Fibroblast of skin of scalp (primary cell): ENCODE measurements at places on chromosomes 4 and X.
A peak's percentile ranks its signal among the peaks of the same experiment; 100 is the strongest.

GRCh38 chr4:82975792-82976191, 34.8 kb downstream of the LIN54 start:
- DNase-seq = peak; percentile 11

GRCh38 chrX:68249401-68249831, 183.9 kb downstream of the OPHN1 start:
- DNase-seq = no peak

DNA sequence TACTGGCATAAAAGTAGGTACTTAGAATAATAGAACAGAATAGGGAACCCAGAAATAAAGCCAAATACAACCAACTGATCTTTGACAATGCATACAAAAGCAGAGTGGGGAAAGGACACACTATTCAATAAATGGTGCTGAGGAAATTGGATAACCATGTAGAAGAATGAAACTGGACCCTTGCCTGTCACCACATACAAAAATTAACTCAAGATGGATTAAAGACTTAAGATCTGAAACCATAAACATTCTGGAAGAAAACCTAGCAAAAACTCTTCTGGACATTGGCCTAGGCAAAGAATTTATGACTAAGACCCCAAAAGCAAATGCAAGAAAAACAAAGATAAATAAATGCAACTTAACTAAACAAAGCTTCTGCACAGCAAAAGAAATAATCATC, 45.6 kb downstream of the ARFIP1 start:
- no peak for DNase-seq

DNA sequence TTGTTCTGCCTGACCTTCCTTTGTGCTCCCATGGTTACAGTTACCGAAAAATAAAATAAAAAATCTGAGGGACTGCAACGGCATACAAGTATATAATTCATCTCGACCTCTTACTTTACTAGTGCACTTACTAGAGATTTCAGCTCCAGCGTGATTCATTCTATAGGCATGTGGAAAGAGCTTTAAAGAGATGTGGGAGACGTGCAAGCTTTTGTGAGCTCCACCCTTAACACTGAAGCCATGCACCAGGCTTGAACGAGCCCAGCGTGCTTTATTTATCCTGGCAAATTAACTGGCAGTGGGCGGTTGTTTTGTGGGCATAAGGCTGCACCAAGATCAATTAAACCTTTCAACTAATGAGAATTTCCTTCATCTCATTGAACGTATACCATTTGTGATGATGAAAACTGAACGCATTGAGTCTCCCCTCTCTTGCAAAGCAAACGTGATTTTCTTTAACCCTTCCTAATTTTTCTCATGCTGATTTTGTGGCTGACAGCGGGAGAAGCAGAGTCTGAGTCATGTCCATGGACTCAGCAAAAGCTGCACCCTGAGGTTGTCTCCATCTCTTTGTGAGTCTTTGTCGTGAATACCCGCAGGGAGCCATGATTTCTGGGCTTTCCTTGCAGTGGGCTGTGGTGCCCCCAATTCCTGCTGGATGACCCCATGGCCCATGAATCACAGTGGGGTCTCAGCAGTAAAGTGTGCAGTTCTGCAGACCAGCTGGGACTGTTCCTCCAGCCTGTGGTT, 60.1 kb downstream of the MXRA5 start:
- peak; percentile 91 for DNase-seq

DNA sequence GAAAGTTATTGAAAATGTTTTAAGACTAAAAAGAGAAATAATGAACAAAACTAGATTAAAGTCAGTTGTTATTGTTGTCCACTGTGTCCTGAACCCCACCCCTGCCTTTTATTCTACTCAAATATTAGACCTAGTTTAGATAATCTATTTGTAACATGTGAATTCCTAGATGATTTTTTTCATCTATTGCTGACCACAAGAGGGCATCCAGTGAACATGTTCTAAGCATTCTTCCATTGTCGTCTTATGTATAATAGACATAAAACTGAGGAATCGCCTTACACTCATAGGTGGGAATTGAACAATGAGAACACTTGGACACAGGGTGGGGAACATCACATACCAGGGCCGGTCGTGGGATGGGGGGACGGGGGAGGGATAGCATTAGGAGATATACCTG, 36.4 kb upstream of the HPRT1 start:
- peak; percentile 22 for DNase-seq

- peak; percentile 97 for DNase-seq
Measured at GRCh38 chrX:2351999-2352995, 148.5 kb downstream of the DHRSX start.

DNA sequence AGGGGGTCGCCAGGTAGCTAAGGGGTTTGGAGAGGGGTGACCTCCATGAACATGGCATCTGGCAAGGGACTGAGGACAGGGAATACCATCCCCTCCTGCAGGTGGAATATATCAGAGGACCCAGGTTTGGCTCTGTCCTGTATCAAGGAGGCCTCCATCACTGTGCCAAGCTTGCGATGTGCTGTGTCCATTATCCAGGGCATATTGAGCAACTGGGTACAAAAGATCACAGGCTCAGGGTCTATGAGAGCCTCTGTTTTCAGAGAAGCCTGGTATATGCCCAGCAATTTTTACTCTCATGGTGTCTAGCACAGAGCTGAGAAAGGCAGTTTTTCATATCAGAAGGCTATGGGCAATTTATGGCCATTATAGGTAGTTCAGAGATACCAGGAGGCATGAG, 16.6 kb upstream of the TCEAL5 start:
- no peak for DNase-seq

DNA sequence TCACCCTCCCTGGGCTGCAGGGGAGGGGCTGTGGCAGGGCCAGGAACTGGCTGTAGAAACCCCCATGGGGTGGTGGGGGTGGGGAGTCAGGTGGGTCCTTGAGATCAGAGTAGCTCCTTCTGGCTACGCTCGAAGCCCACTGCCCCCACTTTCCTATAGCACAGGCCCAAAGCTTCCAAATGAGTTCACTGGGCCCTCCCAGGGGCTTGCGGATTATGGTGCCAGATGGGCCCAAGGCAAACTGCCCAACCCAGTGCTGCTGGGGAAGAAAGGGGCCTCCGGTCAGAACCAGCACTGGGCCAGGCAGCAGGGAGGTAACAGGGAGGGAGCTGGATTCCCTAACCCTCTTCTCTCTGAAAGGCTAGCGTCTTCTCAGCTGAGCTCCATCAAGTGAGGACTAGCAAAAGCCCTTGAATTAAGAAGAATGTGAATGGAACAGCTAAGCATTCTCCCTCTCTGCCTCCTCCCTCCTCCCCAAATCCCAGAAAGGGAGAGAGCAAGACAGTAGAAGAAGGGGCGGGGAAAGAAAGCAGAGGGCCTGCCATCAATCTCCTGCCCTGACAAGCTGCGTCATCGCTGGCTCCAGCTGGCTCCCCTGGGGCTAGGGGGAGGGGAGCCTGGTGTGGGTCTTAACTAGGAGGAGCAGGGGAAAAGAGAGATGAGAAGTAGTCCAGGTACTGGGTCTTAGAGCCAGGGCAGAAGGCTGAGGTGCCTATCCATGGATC, 34.7 kb downstream of the FRMPD3 start:
- peak; percentile 49 for DNase-seq

DNA sequence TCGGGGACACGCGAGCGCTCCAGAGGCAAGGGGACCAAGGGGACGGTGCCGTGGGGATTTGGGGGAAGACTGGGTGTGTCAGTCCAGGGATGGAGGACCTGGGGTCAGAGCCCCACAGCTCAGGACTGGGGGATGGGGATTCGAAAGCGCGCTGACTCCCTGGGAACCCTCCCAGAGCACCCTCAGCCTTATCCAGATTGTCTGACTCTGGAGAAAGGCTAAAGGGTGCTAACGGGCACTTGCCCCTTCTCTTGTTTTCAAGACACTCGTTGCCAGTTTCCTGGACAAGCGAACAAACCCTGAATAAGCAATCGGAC, 1.1 kb downstream of the DOCK11 start:
- no peak for DNase-seq

DNA sequence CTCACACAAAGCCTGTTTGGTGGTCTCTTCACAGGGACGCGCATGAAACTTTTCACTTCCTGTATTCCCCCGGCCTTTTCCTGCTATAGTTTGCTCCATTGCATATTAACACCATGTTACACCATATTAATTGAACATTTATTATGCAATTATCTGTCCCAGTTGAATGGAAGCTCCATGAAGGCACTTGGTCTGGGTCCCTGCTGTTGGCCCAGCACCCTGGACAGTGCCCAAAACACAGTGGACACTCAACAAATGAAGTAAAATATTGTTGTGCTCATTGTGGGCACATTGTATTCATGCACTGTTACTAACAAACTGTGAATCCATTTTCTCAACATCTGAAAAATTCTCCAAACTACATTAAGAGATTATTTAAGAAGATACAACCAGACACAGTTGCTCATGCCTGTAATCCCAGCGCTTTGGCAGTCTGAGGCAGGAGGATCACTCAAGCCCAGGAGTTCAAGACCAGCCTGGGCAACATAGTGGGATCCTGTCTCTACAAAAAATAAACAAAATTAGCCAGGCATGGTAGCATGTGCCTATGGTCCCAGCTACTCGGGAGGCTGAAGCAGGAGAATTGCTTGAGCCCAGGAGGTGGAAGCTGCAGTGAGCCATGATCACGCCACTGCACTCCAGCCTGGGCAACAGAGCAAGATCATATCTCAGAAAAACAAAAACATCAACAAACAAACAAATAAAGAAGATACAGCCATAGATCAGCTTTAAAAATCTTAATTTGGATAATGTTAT, 292.7 kb upstream of the TENM3 start:
- DNase-seq = peak; percentile 18

DNA sequence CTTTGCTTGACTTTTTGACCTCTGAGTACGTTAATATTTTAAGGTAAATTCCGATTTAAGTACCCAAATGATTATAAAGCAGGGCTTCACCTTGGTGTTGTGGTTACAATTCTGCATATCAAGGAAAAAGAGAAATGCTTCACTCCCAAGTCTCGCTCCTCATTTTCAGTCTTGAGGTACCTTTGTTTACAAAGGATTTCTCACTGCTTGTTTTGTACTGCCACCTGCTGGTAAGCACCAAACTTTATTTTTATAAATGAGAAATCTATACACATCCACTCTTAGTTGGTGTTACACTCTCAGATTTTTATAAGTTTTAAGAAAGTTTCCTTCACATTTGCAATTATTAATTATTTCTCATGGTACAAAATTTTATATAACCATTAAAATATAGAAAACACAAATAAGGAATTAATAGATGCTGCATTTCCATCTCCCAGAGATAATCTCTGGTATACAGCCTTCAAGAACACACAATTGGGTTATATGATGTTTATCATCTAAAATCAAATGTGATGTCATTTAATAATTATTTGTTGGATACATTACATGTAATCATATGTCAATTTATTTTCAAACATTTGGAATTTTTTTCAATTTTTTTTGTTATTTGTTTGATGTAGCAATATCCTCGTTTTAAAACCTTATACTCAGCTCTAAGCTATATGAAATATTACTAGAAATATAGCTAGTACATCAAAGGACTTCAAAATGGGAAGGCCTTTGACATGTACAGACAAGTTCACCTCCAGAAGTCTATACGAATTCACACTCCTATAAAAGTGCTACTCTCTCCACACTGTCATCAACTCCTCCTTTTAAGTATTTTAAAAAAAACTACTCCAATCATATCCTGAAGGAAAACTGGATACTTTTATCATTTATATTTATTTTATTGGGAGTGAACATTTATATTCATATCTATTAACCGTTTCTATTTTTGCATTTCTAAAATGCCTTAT, 179.9 kb downstream of the KCNIP4 start:
- peak; percentile 43 for DNase-seq

- DNase-seq = no peak
Measured at GRCh38 chr4:128548381-128548780, 260.8 kb upstream of the PGRMC2 start.

DNA sequence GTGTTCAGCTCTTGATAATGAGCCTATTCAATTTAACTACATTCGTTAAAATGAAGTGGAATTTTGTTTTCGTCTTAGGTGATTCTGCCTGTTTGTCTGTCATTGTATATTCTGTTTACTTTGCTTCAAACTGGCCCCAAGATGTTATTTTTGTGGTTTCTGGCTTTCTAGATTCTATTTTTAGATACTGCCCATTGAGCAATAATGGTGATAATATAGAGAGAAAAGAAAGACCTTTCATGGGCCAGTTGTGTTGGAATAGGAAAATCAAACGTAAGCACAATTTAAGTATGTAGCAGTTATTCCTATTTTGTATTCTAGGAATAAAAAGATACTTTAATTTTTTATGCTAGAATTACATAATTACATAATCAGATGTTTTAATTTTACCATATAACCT, 4.0 kb downstream of the CDKN2AIP start:
- no peak for DNase-seq

- DNase-seq = peak; percentile 13
Measured at GRCh38 chr4:52751487-52751911, 274 bp upstream of the ERVMER34-1 start.

DNA sequence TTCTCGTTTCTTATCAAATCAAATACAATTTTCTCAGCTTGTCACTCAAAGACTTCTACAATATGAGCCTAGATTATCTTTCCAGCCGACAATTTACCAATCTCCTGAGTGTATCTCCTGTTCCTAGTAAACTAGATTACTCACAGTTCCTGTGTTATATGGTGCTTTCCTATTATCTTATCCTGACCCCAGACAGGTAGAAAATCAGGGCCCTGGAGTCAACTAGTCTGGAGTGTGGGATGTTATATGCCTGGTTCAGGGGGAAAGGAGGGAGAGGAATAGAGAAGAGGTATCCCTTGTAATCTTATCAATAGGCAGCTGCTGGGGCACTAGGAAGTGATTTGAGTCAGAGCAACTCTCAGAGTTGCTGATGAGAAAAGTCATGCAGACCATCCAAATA, 127.1 kb downstream of the SLC7A11 start:
- DNase-seq = no peak

- DNase-seq = no peak
Measured at GRCh38 chrX:15856636-15857035, 2.0 kb upstream of the AP1S2 start.

DNA sequence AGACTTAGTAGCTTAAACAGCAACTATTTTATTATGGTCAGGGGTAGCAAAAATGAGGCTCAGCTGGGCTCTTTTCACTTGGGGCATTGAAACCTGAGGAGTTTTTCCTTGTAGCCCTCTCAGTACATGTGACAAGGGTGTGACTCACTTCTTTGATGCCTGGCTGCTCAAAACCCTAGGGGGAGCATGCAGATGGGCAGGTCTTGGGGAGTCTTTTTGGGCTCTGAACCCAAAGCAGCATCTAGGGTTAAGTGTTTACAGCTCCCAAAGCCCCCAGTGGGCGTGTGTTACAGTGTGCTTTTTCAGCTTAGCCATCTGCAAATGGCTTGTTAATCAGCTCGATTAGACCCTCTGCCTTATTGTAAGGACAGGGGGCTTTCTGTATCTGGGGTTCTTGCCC, 1752.7 kb downstream of the PCDH7 start:
- DNase-seq = no peak

GRCh38 chr4:140308366-140309123, 64.9 kb upstream of the SCOC start:
- DNase-seq = peak; percentile 84

- peak; percentile 58 for DNase-seq
Measured at GRCh38 chrX:9885150-9885549, 82.0 kb upstream of the CLDN34 start.

DNA sequence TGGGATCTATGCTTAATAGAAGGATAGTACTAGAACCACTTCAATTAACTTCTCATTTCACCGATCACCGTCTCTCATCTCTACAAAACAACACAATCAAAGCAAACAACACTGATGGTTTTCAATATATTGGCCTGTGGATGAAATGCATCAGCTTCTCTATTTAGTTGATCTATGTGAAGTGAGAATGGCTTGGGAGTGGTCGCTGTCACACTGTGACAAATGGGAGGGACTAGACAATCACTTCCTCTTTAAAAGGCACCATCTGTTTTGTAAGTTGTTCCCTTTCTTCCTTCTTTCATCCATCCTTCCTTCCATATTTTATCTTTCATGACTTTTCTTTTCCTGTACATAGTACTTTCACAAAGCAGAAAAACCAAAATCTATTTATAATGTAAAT, 23.9 kb upstream of the NWD2 start:
- DNase-seq = no peak
